Spleen (tissue), 13 donors: ENCODE measurements at places on chromosomes 4 and X. TPM values are rescaled to one million over a fixed set of nuclear protein-coding genes. Genes with fewer than 3 reads are reported as not detected.
A peak's percentile ranks its signal among the peaks of the same experiment; 100 is the strongest.

DNA sequence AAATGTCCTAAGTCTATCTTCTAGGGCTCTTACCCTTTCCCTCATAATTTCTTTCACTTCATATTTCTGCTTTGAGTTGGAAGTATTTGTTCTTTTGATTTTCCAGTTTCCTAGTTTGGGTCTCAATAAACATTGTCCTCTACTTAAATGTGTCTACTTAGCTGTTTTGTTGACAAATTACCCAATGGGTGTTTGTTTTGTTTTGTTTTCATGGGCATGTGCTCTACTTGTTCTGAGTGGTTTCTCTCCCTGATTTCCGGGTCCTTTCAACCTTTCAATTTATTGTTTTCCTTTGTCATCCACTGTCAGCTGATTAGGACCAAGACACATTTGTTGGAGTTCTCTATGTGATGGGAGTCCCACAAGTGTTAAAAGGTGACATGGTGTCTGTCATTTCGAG lies 1181.4 kb downstream of the RPA4 start:
- DNase-seq: no peak

- DNase-seq: no peak
These were observed 1564.8 kb downstream of the RPA4 start for GRCh38 chrX:98448524-98448923.

GRCh38 chrX:110245011-110245410 lies 72.9 kb downstream of the AMMECR1 start:
- DNase-seq: no peak

DNA sequence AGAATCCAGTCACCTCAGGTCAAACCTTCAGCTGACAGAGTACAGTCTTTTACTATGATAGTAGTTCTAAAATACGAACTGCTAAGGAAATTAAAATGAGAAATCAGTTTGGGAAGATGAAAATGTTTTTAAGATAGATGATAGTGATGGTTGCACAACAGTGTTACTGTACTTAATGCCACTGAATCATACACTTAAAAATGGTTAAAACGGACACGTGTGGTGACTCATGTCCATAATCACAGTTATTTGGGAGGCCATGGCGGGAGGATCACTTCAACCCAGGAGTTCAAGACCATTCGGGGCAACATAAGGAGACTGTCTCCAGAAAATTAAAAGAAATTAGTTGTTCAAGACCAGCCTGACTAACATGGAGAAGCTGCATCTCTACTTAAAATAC lies 41.4 kb downstream of the ABHD18 start:
- no peak for DNase-seq

- peak; percentile 66 for DNase-seq
These were observed 68.8 kb upstream of the BCOR start for GRCh38 chrX:40166582-40166981.

- no peak for DNase-seq
These were observed 85.3 kb downstream of the DCAF8L2 start for GRCh38 chrX:27675493-27675892.

Gene NPY5R
- 3.6 TPM for total RNA-seq

- no peak for DNase-seq
These were observed 118.8 kb downstream of the GABRA2 start for GRCh38 chr4:46270986-46271596.

DNA sequence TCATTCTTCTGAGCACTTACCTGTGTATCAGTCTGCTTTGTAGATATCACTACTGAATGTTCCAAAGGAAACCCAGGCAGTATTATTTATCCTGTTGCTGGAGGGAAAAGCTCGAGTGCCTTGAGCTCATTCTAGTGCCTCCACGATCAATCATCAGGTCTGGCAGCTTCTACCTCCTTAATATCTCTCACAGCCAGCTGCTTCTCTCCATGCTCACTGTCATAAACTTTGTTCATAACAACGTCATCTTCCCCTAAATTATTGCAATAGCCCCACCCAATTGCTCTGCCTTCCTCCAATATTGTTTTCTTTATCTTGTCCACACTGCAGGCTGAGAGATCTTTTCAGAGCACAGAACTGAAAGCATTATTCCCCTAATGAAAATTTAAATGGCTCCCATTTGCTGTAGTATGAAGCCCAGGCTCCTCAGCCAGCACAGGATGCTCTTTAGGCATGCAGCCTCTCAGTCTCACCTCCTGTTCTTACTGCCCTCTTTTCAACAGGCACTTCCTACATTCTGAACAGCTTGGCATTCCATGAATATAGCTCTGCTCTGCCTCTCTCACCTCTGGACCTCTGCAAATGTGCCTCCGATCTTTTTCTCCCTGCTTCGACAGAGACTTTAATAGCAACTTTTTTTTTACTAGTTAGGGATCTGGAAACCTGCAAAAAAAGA lies 504.2 kb upstream of the IGFBP7 start:
- DNase-seq: no peak

- DNase-seq: no peak
These were observed 80.2 kb downstream of the GRIA2 start for GRCh38 chr4:157300701-157301100.

Gene NLRP2B
- 0.07 TPM for total RNA-seq

DNA sequence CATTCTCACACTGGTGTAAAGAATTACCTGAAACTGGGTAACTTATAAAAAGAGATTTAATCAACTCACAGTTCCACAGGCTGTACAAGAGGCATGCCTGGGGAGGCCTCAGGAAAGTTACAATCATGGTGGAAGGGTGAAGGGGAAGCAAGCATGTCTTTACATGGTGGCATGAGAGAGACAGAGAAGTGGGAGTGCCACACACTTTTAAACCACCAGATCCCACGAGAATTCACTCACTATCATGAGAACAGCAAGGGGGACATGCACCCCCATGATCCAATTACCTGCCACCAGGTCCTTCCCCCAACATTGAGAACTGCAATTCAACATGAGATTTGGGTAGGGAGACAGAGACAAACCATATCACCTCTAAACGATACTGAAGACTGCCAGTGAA lies 23.0 kb downstream of the EPGN start:
- DNase-seq: no peak

GRCh38 chr4:127642169-127642568 lies 9.4 kb downstream of the INTU start:
- DNase-seq: no peak

- no peak for DNase-seq
These were observed 181.0 kb downstream of the MAML3 start for GRCh38 chr4:139973015-139973414.

Gene TRPC3
- 0.54 TPM for total RNA-seq

DNA sequence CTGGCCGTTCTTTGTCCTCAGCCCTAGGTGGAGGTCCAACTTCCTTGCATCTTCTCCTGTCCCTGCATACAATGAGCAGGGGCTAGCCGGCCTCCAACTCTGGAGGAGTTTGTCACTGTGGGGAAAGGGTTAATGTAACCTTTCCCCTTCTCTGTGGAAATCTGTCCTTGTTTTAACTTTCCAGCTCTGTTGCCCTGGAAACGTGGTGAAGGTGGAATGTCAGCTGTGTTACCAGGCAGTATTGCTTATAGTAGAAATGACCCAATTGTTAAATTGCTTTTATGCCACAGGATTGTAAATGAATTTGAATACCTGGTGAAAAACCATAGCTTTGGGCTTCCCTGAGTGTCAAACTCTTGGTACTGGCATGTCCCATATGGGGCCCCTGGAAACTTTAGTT lies 131.6 kb upstream of the SCML1 start:
- no peak for DNase-seq

Gene GYPA
- total RNA-seq: 0.60 TPM

Gene C4orf51
- total RNA-seq: not detected

DNA sequence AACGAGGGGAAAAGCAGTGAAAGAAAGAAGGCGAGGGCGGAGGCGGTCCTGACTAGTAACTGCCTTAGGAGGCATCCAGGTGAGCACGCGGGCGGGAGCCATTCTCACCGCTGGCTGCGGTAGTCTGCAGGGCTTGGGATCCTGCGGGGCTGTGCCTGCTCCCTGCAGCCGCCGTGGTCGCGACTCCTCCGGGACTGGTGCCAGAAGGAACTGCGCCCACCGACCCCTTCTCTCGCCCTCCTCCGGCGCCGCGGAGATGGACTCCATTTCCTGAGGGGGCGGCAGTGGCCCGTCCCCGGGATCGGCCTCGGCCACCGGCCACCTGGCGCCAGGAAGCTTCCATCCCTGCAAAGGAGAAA lies 543 bp downstream of the NFXL1 start:
- DNase-seq: peak; percentile 93

GRCh38 chr4:81436941-81437574 lies 34.6 kb downstream of the RASGEF1B start:
- no peak for DNase-seq

DNA sequence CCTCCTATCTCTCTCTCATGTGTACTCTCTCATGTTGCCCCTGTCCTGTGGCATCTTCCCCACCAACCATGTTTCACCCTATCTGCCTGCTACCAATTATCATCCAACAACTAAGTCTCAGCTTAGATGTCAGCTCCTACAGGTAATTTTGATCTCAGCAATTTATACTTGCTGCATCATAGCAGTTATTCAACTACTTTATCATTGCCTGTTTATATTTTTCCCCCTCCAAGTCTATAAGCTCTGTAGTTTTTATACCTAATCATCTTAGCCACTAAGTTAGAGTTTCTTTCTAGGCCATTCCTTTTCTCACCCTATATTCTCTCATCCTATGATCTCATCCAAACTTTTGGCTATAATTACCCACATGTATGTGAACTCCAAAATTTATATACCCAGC lies 50.7 kb downstream of the MAB21L2 start:
- DNase-seq: no peak
